ENCODE measurements at places on chromosomes 1 and 21.

- no peak for DNase-seq
Observed at GRCh38 chr1:24117132-24117531, 5.2 kb upstream of the MYOM3 start.

DNA sequence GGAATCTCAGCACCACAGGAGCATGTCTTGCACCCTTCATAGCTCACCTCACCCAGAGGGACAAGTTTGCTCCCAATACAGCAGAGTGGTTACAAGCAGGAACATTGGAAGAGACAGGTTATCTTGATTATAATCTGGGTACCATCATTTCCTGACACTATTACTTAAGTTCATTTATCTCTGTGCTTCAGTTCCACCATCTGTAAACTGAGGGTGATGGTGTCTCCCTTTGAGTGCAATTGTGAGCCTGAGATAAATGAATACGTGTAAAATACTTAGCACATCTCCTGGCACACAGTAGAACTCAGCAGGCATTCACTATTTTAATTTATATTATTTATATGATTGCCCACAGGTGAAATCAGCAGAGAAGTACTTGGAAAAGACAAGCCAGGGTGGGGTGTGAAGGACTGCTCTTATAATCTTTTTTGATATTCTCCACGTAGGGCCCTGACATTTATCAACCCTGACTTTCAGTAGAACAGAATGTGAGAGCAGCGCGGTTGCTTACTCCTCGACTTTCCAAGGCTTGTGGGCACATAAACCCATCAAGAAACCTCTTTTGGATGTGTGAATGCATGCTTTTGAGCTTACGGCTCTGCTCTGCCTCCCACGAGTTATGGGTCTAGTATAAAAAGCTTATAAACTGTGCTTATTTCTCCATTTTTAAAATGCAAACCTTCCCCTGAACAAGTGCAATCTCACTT, 34.9 kb downstream of the DUSP10 start:
- no peak for DNase-seq

GRCh38 chr1:168422203-168422847, 121.5 kb downstream of the XCL2 start:
- no peak for DNase-seq

GRCh38 chr1:59017501-59018231, 233.8 kb upstream of the JUN start:
- no peak for DNase-seq

Data from right forelimb (tissue), 1 donor.